Heart left ventricle (tissue), 16 donors: ENCODE measurements at places on chromosomes 11 and 22. TPM values are rescaled to one million over a fixed set of nuclear protein-coding genes. Genes with fewer than 3 reads are reported as not detected.

DNA sequence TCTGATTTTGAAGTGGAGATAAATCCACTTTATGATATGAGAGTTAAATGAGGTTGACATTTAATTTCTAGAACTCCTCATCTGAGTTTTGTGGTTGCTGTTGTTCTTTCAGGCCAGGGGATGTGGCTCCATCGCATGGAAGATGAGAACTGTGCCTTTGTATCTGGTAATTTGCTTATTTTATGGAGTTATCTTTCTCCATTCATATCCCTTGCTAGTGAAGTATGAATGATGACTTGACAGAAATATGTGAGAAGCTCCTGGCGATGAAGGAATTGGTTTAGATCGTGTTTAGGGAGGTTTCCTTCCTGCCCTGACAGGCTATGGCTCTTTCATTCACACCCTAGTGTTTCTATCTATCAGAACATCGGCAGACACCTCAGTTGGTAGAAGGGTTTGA is 393.7 kb downstream of the ETS1 start:
- H3K27me3 ChIP-seq, result no peaks in the 10 kb centered on the region
- no peak overlapping the region for H3K4me3 ChIP-seq
- H3K36me3 ChIP-seq, result no peaks in the 10 kb centered on the region

DNA sequence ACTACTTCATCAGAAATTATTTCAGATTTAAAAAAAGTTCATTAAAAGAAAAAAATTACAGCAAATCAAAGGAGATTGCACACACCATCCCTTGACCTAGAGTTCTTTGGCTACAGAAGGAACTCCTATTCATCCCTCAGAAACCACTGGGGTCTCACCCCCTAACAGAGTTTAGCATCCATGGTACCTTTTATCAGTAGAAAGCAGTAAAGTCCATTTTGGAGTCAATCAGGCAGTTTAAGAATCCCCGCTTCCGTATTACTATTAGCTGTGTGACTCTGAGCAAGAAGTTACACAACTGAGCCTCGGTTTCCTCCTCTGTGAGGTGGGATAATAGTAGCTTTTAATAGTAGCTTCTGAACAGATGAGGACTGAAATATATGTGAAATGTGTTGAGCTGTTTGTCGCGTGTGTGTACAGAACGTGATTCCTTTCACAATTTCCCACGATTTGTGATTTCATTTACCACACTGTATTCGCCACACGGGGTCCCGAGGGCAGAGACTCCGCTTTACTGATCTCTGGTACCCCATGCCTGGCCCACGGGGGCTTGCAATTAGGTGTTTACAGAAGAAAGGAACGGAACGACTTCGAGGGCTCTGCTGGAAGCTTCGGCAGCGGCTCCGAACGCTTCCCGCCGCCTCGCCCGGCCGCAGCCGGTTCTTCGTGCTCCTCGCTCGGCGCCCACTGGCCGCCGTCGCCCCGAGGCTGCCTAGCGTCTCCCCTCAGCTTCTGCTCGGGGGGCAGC is 72.5 kb upstream of the ZBED5 start:
- no peaks in the 10 kb centered on the region for H3K36me3 ChIP-seq
- peak overlapping the region; percentile 71 for H3K4me3 ChIP-seq
- peak overlapping the region; percentile 86 for H3K27ac ChIP-seq
- H3K4me1 ChIP-seq, result peaks cover 32% of the 10 kb centered on the region

The MPEG1 gene
- polyA plus RNA-seq, result 3.6 TPM

The OR51B2 gene
- polyA plus RNA-seq, result not detected

- peaks cover 32% of the 10 kb centered on the region for H3K4me1 ChIP-seq
- no peak overlapping the region for H3K4me3 ChIP-seq
- H3K36me3 ChIP-seq, result no peaks in the 10 kb centered on the region
- no peaks in the 10 kb centered on the region for H3K27me3 ChIP-seq
- H3K27ac ChIP-seq, result peak overlapping the region; percentile 73
- DNase-seq, result peak; percentile 95
These were observed 5.2 kb upstream of the SMTN start for GRCh38 chr22:31075961-31076360.

The MIAT gene
- 0.46 TPM for polyA plus RNA-seq

DNA sequence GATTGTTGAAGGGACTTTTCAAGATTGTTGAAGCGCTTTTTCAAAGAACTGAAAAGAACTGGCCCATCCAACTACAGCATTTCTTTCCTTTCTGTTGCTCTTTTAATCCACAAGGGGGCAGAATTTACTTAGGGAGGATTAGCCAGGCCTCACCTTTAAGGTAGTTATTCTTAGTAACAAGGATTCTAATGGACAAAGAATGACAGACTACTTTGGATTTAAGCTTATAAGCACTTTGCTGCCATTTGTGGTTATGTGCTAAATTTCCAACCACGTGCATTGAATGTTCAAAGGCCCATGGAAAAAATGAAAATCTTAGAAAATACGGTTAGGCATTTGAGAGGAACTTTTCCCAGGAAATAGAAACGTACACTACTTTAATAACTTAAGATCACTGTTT is 49.5 kb upstream of the HSPA8 start:
- H3K4me1 ChIP-seq, result peaks cover 6% of the 10 kb centered on the region
- H3K36me3 ChIP-seq, result no peaks in the 10 kb centered on the region
- no peak overlapping the region for H3K4me3 ChIP-seq
- H3K27me3 ChIP-seq, result no peaks in the 10 kb centered on the region
- H3K27ac ChIP-seq, result no peak overlapping the region

The HEPN1 gene
- polyA plus RNA-seq, result not detected

GRCh38 chr11:124865181-124865901 is at the start of gene ROBO3:
ROBO3 (plus strand) TSS chr11:124865432; CDS start chr11:124865578, 146 bp downstream.
- H3K4me3 ChIP-seq, result peak within 1 kb of the TSS; percentile 40
- H3K4me1 ChIP-seq, result peaks cover 50% of the 10 kb centered on the region
- no peak for DNase-seq

The CARS1 gene
- 9.3 TPM for polyA plus RNA-seq

The XKR3 gene
- polyA plus RNA-seq, result not detected

The SLC17A6 gene
- not detected for polyA plus RNA-seq

GRCh38 chr22:45149671-45150070 is 14.1 kb upstream of the NUP50 start:
- DNase-seq, result no peak
- no peak overlapping the region for H3K4me3 ChIP-seq
- no peaks in the 10 kb centered on the region for H3K36me3 ChIP-seq
- no peaks in the 10 kb centered on the region for H3K27me3 ChIP-seq
- H3K4me1 ChIP-seq, result no peaks in the 10 kb centered on the region

GRCh38 chr11:29984544-29984943 is 32.3 kb downstream of the KCNA4 start:
- H3K27ac ChIP-seq, result peak overlapping the region; percentile 72
- DNase-seq, result peak; percentile 35
- H3K27me3 ChIP-seq, result no peaks in the 10 kb centered on the region
- no peak overlapping the region for H3K4me3 ChIP-seq
- peaks cover 3% of the 10 kb centered on the region for H3K4me1 ChIP-seq

- no peaks in the 10 kb centered on the region for H3K36me3 ChIP-seq
- H3K27me3 ChIP-seq, result no peaks in the 10 kb centered on the region
- no peak overlapping the region for H3K27ac ChIP-seq
- no peak for DNase-seq
These were observed 5.9 kb downstream of the SLC5A4 start for GRCh38 chr22:32249231-32249630.

DNA sequence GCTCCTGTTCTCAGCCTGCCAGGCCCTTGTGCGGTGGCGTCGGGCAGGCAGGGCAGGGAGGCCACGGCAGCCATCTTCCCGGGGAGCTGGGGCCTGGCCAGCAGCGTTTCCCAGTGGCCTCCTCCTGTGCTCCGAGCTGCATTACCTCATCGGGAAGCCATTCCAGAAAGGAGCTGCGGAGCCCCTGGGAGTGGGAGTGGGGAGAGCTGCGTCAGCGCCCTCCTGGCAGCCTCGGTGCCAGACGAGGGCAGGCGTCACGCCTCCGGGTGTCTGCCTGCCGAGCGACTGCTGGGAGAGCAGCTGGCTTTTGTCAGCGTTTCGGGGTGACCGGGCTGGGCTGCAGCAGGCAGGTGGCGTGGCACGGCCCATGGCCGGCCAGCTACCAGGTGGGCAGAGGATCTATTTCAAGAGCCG is 30.9 kb upstream of the WNT7B start:
- no peaks in the 10 kb centered on the region for H3K27me3 ChIP-seq
- peak; percentile 89 for DNase-seq
- peaks cover 39% of the 10 kb centered on the region for H3K4me1 ChIP-seq

DNA sequence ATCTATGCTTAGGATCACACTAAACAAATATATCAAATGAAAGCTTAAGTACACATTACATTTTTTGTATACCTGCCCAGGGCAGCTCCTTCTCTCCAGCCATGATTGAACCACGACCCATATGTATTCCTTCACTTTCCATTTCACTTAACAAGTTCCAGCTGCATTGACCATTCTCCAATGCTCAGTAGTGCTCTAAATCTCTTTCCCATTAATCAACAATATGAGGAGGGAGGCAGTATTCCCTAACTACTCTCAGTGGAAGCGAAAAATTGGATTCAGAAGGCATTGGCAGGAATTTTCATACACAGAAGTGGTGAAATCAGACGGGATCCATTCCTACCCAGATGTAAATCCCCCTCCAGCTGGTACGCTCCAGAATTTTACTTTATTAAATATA is 372.0 kb upstream of the LUZP2 start:
- H3K27ac ChIP-seq, result no peak overlapping the region
- no peaks in the 10 kb centered on the region for H3K4me1 ChIP-seq
- H3K27me3 ChIP-seq, result no peaks in the 10 kb centered on the region
- no peaks in the 10 kb centered on the region for H3K36me3 ChIP-seq
- no peak overlapping the region for H3K4me3 ChIP-seq
- no peak for DNase-seq

GRCh38 chr11:75734491-75735180 is 17.0 kb downstream of the MOGAT2 start:
- no peaks in the 10 kb centered on the region for H3K36me3 ChIP-seq
- peak overlapping the region; percentile 79 for H3K27ac ChIP-seq
- DNase-seq, result no peak
- peaks cover 27% of the 10 kb centered on the region for H3K4me1 ChIP-seq
- no peak overlapping the region for H3K4me3 ChIP-seq

DNA sequence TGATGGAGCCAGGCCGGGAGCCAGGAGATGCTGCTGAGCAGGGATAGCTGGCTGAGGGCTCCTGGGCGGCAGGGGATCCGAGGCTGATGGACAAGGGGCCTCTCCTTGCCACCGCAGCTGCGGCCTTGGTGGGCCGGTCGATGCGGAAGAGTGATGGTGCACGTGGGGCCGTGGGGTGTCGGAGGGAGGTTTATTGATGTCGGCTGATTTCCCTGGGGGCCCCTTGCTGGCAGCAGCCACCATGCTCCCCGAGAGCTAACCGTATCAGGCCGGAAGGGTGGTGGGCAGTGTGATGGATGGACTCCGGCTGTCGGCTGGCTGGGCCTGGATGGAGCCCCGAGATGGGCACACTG is 31.0 kb upstream of the CCDC188 start:
- peaks cover 7% of the 10 kb centered on the region for H3K27me3 ChIP-seq
- no peak overlapping the region for H3K4me3 ChIP-seq

GRCh38 chr11:11756718-11757117 is 85.1 kb upstream of the USP47 start:
- H3K36me3 ChIP-seq, result no peaks in the 10 kb centered on the region
- H3K4me1 ChIP-seq, result no peaks in the 10 kb centered on the region
- H3K4me3 ChIP-seq, result no peak overlapping the region
- no peak for DNase-seq
- H3K27ac ChIP-seq, result no peak overlapping the region

The USP47 gene
- polyA plus RNA-seq, result 26.2 TPM

- H3K27me3 ChIP-seq, result no peaks in the 10 kb centered on the region
- no peak overlapping the region for H3K27ac ChIP-seq
- no peaks in the 10 kb centered on the region for H3K4me1 ChIP-seq
- no peak for DNase-seq
- no peak overlapping the region for H3K4me3 ChIP-seq
These were observed 62.1 kb upstream of the B3GNT6 start for GRCh38 chr11:76972051-76972450.

GRCh38 chr11:131824771-131825170 is 454.4 kb downstream of the NTM start:
- no peak for DNase-seq
- no peaks in the 10 kb centered on the region for H3K27me3 ChIP-seq
- H3K27ac ChIP-seq, result no peak overlapping the region
- H3K4me3 ChIP-seq, result no peak overlapping the region

DNA sequence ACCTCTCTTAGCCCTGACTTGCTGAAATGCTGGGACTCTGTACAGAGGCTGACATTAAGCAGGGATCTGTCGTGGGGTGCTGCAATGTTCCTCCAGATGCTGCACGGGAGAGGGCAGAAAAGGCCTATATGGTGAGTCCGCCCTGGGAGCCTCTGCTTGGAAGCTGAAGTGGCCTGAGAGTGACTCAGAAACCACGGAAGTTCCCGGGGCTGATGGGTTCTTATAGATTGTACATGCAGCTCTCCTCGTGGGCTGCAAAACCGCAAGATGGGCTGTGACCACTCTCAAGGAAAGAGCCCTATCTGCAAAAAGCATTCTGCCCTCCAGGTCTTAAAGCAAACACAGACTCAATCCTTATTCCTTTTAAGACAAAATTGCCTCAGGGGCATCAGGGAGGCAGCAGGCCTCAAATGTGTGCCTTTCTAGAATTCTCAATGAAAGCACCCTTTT is 5.8 kb upstream of the SLC43A3 start:
- H3K27ac ChIP-seq, result no peak overlapping the region
- no peaks in the 10 kb centered on the region for H3K4me1 ChIP-seq
- peak; percentile 44 for DNase-seq
- no peaks in the 10 kb centered on the region for H3K27me3 ChIP-seq
- no peak overlapping the region for H3K4me3 ChIP-seq
